Natural killer cell (primary cell): ENCODE measurements at places on chromosomes 6 and 20. TPM values are rescaled to one million over a fixed set of nuclear protein-coding genes. Genes with fewer than 3 reads are reported as not detected.

Gene ISM1
- total RNA-seq: 0.13 TPM

Gene PRR18
- total RNA-seq: not detected

Gene GJA10
- total RNA-seq: not detected

Gene TAGAP
- 178 TPM for total RNA-seq

Gene RNF217
- 3.3 TPM for total RNA-seq

Gene PHACTR1
- 5.4 TPM for total RNA-seq

Gene KPNA5
- total RNA-seq: 29.1 TPM
